ENCODE measurements at places on chromosomes 3 and 15.

DNA sequence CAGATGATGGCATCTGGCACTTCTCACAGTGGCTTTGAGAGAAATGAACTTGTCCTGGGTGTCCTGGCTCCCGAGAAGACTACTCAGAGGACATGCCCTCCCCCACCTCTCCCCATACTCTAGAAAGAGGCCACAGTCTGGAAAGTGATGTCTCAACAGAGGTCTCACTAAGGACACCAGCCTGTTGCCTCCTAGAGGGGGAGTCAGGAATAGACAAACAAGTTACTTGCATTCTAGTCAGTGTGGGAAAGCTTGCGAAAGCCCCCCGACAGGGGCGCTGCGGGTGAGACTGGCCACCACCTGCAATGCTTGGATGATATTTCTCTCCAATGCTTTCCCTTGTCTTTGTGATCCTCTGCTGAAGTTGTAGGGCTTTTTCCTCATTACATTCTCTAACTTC lies 17.2 kb downstream of the B4GALT4 start:
- DNase-seq, result no peak

- DNase-seq, result no peak
These were observed 36.7 kb upstream of the SLC7A14 start for GRCh38 chr3:170622369-170623159.

GRCh38 chr3:177905173-177906125 lies 630.8 kb upstream of the KCNMB2 start:
- DNase-seq, result no peak

DNA sequence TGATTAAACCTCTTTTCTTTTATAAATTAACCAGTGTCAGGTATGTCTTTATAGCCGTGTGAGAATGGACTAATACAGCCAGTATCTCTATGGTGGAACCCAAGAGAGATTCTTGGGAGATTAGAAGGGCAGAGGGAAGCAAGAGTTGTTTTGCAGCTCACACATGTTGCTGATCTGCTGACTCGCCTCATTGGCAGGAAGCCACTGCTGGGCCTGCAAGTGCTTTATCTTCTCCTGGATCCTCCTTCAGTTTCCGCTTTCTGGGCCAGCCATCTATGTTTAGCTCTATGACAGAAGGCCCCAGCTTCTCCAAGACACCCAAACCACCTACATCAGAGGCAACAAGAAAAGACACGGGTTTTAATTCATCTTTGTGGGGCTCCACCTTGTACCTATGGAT lies 23.4 kb upstream of the GALNT15 start:
- no peak for DNase-seq

DNA sequence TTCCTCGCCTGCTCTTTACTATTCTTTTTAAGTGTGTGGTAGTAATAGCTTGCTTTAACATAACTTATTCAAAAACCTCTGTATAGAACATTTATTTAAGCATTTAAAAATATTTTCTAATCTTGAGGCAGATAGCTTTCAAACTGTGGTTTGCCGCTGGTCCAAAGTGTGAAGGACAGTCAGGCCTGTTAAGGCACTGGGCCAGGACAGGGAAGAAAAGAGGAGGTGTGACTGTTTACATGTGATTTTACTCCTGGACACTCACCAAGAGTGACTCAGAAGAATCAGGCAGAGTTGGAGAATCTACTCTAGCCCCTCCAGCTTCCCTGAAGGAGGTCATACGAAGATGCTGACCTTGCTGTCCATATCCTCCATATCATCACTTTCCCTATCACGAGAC lies 44.7 kb downstream of the CEP152 start:
- DNase-seq, result no peak

GRCh38 chr15:92112180-92112579 lies 258.7 kb downstream of the SLCO3A1 start:
- DNase-seq, result no peak

GRCh38 chr15:50051811-50052419 lies 67.1 kb downstream of the ATP8B4 start:
- DNase-seq, result no peak

DNA sequence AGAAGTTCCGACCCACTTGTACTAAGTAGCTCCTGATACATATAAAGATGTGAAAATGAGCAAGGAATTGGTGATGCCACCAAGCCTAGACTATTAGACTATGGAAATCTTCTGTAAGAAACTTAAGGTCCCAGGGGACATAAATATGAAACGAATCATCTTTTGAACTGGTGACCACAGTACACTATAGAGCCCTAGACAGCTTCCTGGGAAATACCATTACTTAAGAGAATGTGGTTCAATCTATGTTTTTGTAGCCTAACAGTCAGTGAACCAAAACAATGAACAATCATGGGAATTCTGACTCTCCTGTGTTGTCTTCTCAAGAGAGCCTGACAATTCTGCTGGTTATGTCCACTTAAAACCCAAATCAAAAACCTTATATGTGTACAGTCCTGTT lies 191.6 kb downstream of the GREM1 start:
- no peak for DNase-seq

GRCh38 chr3:117728226-117728625 lies 1018.6 kb downstream of the TUSC7 start:
- no peak for DNase-seq

DNA sequence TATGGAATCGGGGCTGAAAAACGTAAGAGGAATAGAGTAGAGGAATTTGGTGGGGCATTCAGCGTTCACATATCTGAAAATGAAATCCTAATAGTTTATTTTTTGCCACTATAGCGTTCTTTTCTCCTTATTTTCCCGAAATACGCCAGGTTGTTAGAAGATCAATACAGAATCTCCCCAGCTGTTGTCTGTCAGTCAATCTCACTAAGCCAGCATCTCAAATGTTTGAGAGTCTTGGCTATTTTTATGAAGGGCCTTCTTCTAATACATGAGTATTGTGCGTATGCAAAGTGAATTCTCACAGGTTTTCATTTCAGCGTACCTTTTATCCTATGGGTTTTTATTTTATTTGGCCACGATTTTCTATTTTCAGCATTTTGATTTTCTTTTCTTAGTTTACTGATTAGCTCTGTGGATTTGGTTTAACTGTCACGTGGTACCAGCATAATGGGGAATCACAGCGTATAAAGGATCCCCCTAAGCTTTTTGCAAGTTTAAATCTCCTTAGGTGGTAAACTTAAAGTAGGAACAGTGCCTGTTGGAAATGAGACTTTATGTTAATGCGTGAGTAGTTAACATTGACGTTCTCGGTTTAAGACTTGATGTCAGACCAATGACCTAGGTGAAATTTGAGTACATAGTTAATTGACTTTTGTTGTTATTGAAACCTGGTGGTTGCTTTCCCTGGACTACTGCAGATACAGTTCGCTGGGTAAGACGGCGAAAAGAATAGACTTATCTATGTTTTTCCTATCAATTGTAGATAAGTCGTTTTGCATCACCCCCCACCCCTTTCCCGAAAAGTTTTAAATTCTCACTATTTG lies 1.3 kb downstream of the FXR1 start:
- no peak for DNase-seq

- DNase-seq, result no peak
These were observed 1139.0 kb downstream of the ROBO2 start for GRCh38 chr3:78178740-78179363.

DNA sequence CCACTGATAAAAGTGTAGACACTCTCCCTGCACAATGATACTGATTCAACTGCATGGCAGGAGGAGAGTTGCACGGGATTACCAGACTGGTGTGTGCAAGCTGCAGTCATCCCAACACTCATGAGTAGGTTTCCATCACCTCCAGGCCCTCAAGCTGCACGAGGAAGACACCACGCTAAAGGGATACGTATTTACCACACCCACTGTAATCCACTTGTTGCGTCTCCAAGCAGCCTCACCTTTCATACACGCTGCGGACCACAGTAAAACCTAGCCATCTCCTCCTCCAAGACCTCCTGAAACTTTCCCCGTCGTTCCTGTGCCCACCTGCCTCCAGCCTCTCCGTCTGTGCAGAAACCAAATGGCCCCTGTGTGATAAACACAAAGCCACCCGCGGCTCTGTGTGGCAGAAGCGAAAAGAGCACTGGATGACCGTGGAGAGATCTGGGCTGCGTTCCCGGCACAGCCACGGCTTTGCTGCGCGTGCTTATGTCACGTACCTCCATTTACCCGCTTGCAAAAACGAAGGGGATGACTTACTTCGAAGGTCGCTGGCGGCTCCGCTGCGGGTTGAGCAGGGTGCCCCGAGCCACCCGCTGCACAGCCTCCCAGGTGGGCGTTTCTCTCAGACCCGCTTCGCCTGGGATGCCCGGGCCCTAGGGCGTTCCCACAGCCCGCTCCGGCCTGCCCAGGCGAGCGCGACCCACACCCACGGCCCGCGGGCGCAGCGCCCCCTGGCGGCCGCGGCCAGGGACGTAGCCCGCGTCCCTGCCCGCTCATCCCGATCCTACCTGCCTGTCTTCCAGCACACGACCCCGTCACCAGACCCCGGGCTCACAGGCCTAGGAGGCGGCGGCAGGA lies 643 bp downstream of the ABCC5 start:
- peak; percentile 29 for DNase-seq

GRCh38 chr3:44000586-44000985 lies 241.1 kb upstream of the TOPAZ1 start:
- DNase-seq, result no peak

DNA sequence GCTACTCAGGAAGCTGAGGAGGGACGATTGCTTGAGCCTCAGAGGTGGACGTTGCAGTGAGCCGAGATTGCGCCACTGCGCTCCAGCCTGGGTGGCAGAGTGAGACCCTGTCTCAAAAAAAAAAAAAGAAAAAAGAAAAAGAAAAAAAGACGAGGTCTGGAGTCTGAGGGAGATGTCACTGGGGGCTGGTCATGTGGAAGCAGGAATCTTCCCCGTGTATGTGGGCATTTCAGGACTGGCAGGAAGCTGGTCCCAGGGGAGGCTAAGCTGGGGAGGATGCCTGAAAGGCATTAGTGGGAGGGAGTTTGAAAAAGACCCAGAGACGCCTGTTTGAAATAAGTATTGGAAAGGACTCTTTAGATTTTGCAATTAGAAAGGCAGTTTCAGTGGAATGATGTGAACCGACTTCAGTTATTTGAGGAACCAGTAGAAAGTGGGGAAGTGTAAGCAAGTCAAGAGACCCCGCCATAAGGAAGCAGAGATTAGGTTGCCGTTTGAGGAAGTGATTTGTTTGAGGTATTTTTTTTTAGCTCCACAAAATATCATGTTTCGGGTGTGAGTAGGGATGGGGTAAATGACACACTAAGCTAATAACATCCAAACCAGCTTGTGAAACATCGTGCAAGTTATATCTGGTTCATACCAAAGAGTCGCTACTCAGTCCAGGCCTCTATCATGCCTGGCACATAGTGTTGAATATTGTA lies 55.5 kb downstream of the ST6GAL1 start:
- DNase-seq, result no peak

DNA sequence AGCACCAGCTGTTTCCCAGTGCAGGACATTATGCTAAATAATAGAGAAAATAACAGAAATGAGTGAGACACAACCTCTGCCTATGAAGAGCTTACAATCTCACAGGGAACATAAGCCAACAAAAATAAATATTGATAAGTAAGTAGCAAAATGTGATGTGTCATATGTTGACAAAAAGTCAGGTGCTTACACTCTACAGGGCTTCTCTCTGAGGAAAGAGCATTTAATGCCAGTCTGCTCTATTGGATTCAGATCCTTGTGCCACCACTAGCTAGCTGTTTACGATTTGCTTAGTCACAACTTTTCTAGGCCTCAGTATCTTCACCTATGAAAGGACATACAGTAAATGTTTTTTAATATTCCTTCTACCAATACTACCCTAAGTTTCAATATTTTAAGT lies 500.9 kb upstream of the NAALADL2 start:
- no peak for DNase-seq

DNA sequence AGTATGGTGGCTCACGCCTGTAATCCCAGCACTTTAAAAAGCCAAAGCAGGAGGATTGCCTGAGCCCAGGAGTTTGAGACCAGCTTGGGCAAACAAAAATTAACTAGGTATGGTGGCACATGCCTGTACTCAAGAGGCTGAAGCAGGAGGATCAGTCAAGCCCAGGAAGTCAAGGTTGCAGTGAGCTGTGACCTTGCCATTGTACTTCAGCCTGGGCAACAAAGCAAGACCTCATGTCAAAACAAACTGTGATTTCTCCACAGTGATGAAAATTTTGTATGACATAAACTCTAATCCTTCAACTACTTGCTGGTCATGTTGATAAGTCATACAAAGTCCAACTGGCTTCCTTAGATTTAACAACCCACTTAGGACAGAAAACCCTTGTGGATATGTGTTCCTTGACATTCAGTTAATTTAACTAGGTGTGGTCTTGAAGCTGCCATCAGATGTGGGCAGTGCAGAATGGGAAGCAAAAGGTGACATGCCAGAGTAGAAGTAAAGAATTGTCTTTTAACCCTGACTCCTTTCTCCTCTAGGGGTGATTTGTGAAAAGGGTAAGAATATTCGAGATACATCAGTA lies 263.3 kb downstream of the PTPRG start:
- no peak for DNase-seq

DNA sequence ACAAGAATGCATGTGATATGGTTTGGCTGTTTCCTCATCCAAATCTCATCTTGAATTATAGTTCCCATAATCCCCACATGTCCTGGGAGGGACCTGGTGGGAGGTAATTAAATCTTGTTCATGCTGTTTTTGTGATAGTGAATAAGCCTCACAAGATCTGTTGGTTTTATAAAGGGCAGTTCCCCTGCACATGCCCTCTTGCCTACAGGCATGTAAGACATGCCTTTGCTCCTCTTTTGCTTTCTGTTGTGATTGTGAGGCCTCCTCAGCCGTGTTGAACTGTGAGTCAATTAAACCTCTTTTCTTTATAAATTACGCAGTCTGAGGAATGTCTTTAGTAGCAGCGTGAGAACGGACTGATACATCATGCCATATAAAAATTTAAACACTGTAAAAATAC lies 1537.0 kb downstream of the OTOL1 start:
- DNase-seq, result no peak

- no peak for DNase-seq
These were observed 15.1 kb downstream of the ACVR2B start for GRCh38 chr3:38468765-38469164.

DNA sequence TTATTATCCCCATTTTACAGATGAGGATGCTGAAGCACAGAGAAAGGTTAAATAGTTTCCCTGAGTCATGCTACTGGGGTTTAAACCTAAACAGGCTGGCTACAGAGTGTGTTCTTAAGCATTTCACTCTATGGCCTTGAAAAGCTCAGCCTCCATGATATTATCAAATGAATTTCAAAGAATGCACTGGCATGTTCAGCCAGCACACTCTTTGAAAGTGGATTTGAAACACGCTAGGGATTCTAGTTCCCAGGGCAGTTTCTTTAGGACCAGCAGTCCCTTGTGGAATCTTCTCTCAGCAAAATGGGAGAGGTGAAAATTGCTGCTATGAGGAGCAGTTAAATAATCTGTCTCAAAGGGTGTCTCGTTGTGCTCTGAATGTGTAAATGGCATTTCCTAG lies 213.3 kb downstream of the EPHB1 start:
- no peak for DNase-seq

GRCh38 chr3:189232790-189233189 lies 61.0 kb downstream of the TPRG1 start:
- no peak for DNase-seq

GRCh38 chr3:38579551-38580449 lies 69.7 kb downstream of the SCN5A start:
- no peak for DNase-seq

- DNase-seq, result no peak
These were observed 124.0 kb downstream of the CNTN6 start for GRCh38 chr3:1216856-1217255.
